ENCODE measurements at places on chromosomes 16 and 17.

GRCh38 chr17:69716556-69716955 is 302.1 kb downstream of the MAP2K6 start:
- no peak for DNase-seq

GRCh38 chr16:85048921-85049562 is 21.4 kb downstream of the KIAA0513 start:
- DNase-seq = no peak

GRCh38 chr17:41464682-41465081 is 2.5 kb downstream of the KRT32 start:
- no peak for DNase-seq

GRCh38 chr17:73304971-73305812 is 6.6 kb downstream of the CDC42EP4 start:
- DNase-seq = no peak

GRCh38 chr16:73172973-73173709 is 125.2 kb upstream of the ZFHX3 start:
- DNase-seq = no peak

DNA sequence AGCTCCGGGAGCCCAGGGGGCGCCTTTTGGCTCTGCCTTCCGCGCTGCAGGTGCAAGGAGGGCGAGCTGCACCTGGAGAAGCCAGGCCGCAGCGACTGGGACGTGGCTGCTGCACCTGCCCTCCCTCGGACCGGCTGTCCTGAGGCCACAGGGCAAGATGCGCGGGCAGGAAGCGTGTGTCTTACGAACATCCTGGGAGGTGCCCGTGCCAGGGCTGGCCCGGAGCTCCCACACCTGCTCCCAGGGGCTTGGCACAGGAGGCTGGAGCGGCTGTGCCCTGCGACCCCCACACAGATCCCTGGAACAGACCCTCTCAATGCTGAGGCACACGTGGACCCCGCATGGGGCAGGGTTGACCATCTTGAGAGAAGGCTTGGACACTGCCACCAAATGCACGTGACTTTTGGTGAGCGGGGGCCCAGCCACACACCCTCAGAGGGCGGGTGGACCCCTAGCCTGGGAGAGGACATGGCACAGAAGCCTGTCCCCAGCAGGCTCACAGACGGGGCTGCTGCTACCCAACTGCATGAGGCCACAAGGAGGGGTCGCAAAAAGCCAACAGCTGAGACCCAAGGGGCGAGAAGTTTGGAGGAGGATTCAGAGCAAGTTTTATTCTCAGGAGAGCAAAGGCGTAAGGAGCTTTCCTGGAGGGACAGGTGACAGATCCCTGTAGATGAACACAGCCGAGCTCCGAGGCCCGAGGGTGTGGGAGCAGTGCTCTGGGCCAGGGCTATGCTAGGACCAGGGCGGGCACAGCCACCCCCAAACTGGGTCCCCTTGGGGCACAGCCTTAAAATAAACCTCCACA is 11.4 kb downstream of the NDUFAF8 start:
- no peak for DNase-seq

DNA sequence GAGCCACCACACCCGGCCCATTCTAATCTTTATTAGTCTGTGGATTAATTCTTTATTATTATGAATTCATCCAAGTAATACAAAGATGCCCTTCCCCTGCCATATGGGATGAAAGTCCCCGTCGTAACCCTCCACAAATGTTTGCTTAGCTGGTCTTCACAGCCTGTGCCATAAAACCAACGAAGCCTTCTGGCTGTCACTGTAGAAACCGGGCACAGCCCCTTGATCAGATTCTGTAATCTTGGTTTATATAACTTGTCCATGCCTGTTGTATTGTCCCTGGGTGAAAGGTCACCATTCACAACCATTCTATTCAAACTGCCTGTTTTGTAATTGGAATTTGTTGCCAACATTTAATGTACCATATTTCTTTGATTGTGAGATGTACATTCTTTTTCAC is 66.5 kb downstream of the ATP2C2 start:
- no peak for DNase-seq

DNA sequence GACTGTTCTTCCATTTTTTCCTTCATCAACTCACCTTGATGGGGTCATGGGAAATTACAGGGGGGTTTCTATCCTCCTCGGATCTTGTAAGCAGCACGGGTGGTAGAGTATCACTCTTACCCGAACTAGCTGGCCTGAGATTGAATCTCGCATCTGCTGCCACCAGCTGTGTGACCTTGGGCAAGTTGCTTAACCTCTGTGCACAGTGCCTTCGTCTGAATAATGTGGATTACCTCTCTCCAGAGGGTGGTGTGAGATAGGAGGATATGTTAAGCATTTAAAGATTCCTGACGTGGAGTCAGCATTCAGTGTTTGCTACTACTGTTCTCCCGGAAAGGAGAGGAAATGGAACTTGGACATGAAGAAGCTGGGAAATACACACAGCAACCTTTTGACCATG is 24.4 kb downstream of the LASP1 start:
- DNase-seq = no peak

DNA sequence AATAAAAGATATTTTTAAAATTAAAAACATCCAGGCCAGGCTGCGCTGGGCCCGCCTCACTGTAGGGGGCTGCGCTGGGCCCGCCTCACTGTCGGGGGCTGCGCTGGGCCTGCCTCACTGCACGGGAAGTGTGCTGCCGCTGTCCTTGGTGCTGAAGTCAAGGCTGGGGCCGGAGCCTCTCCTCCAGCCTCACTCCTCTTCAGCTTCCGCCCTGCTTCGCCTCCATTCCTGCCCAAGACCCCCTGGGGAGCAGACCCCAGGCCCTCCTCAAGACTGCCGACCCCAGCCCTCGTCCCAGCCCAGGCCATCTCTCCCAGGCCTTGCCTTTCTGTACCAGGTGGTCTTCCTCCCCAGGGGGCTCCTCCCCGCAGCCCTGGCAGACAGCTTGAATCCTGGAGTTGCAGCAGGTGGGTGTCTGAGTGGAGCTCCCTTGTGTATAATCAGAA is 26.2 kb downstream of the ENDOV start:
- no peak for DNase-seq

DNA sequence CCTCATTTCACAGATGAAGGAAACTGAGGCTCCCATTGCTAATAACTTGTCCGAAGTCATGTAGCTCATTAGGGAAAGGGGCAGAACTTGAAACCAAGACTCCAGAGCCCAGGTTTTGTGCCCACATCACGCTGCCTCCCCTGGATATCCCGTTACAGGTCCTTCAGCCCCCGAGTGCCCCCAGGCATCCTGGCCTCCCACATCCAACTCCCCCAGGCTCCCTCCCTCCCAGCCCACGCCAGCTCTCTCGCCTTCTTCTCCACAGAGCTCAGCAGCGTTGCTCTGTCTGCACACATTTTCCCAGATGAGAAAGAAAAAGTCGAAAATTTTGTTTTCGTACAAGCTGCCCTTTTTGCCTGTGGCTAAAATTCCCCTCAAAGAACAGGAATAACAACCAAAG is 14.3 kb upstream of the METTL22 start:
- DNase-seq = no peak

GRCh38 chr17:29063992-29064391 is 21.1 kb downstream of the PIPOX start:
- no peak for DNase-seq

GRCh38 chr16:22726868-22727267 is 87.1 kb upstream of the HS3ST2 start:
- no peak for DNase-seq

- DNase-seq = no peak
Measured at GRCh38 chr16:23024044-23024443, 125.2 kb downstream of the USP31 start.

GRCh38 chr16:23504453-23505179 is 5.7 kb downstream of the GGA2 start:
- DNase-seq = peak; percentile 63

- no peak for DNase-seq
Measured at GRCh38 chr17:45394913-45395568, 37.6 kb downstream of the ARHGAP27 start.

GRCh38 chr17:69710926-69711325 is 296.4 kb downstream of the MAP2K6 start:
- DNase-seq = no peak

DNA sequence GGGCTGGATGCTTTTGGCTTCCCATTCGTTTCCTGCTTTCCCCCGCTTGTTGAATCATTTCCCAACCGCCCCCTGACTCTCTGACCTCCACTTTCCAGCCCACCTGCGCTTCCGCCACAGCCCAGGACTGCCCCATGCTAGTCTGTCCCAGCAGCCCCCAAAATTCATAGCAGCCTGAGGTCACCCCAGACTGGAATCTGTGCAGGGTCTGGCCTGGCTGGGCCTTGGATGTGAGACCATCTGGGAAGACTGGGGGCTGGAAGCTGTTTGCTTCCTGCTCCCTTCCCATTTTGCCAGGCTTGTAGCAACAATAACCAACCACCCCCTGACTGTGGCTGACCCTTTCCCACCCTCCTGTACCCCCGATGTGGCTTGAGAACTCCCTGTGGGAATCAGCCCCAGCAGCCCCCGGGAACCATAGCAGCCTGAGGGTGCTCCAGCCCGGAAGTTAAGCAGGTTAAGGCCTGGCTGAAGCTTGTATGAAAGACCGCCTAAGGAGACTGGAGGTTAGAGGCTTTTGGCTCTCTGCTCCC is 2290.8 kb downstream of the TP53TG3F start:
- DNase-seq = no peak

DNA sequence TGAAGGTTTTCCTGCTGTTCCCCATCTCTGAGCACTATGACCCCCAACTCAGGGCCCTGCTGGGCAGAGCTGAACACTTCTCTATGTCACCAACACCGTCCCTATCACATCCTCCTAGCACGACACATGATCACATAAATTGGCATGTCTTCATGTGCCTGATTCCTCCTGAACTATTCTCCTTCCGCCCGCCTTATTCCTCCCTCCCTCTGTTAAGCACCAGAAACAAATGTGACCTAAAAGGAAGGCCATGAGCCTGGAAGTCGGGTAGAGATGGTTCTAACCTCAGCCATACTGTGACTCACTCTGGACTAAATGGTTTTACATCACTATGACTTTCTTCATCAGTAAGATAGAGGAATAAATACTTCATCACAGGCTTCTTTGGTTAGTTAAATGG is 80.8 kb upstream of the DYNLRB2 start:
- DNase-seq = no peak

- DNase-seq = no peak
Measured at GRCh38 chr16:16001596-16002255, 52.3 kb downstream of the ABCC1 start.

DNA sequence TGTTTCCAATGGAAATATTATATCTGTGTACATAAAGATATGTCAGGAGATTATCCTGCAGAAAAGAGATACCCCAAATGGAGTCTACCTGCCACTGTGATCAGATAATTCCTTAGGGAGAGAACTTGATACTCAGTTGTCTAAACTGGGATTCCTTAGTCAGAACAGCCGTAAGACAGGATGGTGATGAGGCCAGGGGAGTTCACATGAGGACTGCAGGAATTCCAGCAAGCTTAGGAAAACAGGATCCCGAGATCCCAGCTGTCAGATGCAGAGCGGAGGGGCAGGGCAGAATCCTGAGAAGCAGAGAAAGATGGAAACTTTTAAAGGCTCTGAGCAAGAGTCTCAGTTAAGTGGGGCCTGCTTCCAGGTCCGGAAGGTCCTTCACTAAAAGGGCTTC is 4.7 kb downstream of the KRABD2 start:
- no peak for DNase-seq

GRCh38 chr17:59763861-59764260 is 56.4 kb downstream of the VMP1 start:
- DNase-seq = no peak

- no peak for DNase-seq
Measured at GRCh38 chr16:14304891-14305460, 233.9 kb downstream of the MRTFB start.

DNA sequence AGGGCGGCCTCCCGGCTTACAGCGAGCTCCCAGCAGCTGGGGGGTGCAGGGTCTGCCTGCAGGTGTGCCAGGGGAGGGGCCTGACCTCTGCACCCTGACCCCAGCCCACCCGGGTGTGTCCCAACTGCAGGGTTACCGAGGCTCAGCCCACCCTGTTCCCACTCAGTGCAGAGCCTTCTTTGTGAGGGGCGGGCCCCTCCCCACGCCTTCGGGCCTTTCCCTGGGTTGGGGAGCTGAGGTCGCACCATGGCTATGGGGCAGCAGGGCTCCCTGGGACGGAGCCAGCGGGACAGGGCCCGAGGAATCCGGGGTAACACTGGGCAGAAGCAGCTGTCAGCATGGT is 17.1 kb downstream of the CACNA1H start:
- DNase-seq = no peak

DNA sequence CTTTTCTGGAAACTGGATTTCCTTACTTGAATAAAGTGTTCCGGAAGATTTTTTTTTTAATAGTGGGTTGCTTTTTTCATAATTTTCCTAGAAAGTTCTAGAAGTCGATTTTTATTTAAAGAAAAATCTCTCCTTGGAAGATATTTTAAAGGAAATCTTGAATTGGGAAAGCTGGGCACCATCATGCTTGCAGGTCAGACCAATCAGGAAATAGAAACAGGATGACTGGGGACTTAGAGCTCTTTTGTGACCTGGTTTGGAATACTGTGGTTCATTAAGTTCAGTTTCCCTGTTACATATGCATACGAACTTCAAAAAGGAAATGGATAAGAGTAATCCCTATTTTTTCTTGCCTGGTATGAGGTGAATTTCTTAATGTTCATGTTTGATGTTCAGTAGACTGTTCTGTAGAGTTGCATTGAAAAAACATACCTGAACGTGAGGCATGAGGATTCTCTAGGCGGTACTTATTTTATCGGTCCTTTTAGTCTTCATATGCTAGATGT is 1.2 kb downstream of the NFATC3 start:
- no peak for DNase-seq

- no peak for DNase-seq
Measured at GRCh38 chr16:12688951-12689850, 114.5 kb downstream of the CPPED1 start.

GRCh38 chr16:14043278-14043677 is 27.8 kb upstream of the MRTFB start:
- no peak for DNase-seq

- DNase-seq = peak; percentile 76
Measured at GRCh38 chr17:75012346-75013091, at the start of gene MRPL58. Gene MRPL58, plus strand, starts transcription at chr17:75012670. Its CDS starts 17 bp downstream, at chr17:75012687.

- no peak for DNase-seq
Measured at GRCh38 chr17:51346218-51346982, 86.1 kb downstream of the UTP18 start.

DNA sequence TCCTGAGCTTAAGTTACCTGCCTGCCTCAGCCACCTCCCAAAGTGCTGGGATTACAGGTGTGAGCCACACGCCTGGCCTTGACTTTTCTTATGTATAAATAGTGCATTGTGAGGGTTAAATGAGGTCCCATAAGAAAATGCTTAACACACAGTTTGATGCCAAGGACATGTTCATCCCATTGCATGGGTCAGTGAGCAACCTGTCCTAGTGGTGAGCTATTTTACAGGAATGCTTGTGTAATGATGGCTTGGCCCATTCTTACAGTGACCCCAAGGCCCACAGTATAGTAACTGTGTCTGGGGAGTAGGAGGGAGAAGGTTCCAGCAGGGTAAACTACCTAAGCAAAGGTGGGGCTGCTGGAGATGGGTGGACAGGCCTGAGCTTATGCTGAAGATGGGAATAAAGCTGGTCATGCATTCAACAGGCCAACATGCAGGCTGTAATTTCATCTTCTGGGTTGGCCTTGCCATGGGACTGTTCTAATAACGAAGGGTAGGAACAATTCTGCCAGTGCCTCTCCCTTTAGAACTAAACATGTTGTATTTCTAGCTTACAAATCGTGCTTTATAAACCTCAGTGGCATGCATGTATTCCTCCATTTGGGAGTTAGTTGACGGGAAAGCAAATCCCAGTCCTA is 6.2 kb downstream of the ACSF2 start:
- DNase-seq = no peak

- no peak for DNase-seq
Measured at GRCh38 chr17:5922476-5922875, 147.7 kb upstream of the WSCD1 start.

- DNase-seq = no peak
Measured at GRCh38 chr17:20114466-20114865, 105.3 kb downstream of the SPECC1 start.
